Stimulated activated CD8-positive, alpha-beta memory T cell treated with anti-CD3 and anti-CD28 coated beads, Interleukin-4, amount 100 ng/mL, for 4 hours (primary cell): ENCODE measurements at places on chromosomes 4 and X.

- DNase-seq = no peak
Measured at GRCh38 chrX:72038016-72038415, 93.7 kb downstream of the RTL5 start.

GRCh38 chr4:87985097-87985886 is 9.8 kb downstream of the SPP1 start:
- DNase-seq = no peak

GRCh38 chrX:3425031-3425430 is 78.6 kb upstream of the MXRA5 start:
- DNase-seq = no peak

DNA sequence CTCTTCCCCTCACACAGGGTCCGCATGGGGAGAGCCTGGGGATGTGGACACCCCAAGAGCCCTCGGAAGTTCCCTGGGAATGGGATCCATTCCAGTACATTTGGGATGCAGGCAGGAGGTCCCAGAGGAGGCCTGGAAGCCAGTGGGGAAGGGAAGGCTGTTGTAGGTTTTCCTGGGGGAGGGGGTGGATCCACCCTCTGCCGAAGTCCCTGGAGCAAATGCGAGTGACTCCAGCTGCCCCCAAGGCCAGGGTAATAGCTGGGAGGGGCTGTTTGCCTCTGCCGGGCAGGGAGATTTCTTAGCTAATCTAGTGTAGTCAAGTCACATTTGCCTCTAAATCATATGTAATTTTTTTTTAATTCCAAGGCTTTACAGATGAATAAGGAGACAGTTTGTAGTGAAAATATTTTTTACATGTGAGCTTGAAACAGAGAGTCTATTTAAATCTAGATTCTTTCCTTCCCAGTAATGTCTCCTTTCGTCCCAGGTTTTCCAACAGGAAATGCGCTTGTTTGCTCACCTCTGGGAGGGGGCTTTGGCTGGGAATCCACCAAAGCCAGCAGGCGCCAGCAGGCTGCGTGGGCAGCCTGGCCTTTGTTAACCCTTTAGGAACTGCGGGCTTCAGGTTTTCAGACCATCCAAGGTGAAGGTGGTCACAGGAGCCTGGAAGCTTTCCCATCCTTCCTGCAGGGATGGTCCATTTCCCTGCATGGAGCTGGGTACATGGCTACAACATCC is 26.8 kb downstream of the SH3TC1 start:
- DNase-seq = no peak

GRCh38 chr4:127261476-127261875 is 371.3 kb upstream of the INTU start:
- DNase-seq = no peak

GRCh38 chrX:99705701-99706100 is 704.4 kb downstream of the PCDH19 start:
- DNase-seq = no peak

- DNase-seq = no peak
Measured at GRCh38 chr4:172830295-172830764, 338.3 kb upstream of the GALNT7 start.

GRCh38 chr4:113024388-113024787 is 25.1 kb upstream of the ANK2 start:
- no peak for DNase-seq

GRCh38 chrX:77776659-77777058 is 9.4 kb downstream of the ATRX start:
- DNase-seq = no peak

DNA sequence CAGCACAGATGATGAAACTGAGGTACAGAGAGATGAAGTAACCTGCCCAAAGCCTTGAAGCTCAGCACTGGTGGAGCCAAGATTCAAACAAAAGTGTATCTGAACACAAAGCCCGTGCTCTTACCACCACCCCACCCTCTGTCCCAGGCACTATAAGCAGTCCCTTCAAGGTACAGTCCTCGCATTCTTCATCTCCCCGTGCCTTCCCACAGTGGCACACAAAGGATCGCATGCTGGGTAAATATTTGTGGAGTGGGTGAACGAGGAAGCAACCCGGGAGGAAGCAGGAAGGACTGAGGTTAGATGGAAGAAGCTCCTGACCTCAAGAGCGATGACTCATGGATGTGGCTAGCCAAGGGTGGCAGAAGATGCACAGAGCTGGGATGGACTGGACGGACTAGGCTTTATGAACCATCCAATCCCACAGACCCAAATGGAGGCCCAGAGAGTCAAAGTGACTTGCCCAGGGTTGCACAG is 18.4 kb downstream of the IQSEC2 start:
- no peak for DNase-seq

DNA sequence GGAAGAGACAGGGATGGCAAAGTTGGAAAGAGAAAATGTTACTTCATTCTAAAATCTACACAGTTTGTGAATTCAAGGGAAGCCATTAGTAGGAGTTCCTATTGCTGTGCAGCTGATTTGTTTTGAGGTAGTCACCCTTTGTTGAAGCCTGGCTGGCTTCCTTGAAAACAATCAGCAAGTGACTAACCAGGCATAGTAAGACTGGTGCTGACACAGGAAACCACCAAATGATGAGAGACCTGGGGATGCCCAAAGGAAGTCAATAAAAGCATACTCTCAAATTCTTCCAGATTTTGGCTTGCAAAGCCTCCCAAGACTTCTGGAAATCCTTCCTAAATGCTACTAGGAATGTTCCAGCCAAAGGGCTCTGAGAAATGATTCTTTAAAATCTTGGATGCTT is 23.9 kb upstream of the PRDM8 start:
- peak; percentile 27 for DNase-seq

DNA sequence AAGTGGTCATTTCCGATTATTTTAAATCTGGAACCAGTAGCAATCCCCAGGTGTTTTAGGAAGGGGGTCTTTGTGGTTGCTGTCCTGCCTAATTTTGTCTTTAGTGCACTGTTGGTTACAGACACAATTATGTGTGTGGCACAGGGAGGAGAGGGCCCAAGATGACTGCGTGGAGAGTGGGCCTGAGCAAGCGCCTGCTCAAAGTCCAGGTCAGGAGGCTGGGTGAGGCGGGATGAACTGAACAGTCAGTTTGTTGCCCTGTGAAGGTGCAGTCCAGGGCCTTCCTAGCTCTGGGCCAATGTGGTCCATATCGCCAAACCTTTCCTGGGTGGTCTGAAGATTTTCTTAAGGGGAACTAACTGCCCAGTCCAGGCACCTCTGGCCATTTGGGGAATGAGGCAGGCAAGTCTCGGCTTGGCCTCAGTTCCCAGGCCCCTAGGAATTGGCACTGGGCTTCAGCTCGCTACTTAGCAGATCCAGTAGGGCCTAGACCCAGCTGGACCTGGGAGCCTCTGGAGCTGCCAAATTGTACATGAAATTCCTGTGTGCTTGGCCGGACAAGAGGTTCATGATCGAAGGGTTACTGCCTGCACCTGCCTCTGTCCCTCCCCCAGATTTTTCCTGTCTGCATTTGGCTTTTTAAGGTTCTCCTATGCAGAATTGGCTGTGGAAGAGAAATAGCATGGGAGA is 47.6 kb downstream of the ANAPC4 start:
- no peak for DNase-seq

GRCh38 chrX:1051421-1051820 is 161.0 kb downstream of the CRLF2 start:
- no peak for DNase-seq

GRCh38 chr4:187541666-187542065 is 453.9 kb upstream of the ZFP42 start:
- DNase-seq = no peak

DNA sequence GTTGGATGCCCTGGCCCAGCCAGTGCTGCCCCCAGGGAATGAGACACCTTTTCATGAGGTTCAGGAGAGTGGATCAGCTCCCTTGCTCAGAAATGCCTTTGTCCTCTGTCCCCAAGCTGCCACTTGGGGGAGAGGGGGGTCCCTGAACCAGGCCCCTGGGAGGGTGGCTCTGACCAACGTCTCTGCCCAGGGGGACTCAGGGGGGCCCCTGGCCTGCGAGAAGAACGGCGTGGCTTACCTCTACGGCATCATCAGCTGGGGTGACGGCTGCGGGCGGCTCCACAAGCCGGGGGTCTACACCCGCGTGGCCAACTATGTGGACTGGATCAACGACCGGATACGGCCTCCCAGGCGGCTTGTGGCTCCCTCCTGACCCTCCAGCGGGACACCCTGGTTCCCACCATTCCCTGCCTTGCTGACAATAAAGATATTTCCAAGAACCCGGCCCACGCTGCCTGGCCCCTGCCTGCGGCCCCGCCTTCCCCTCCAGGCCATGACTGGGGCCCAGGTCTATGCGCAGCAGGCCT is 7.3 kb downstream of the HGFAC start:
- no peak for DNase-seq

DNA sequence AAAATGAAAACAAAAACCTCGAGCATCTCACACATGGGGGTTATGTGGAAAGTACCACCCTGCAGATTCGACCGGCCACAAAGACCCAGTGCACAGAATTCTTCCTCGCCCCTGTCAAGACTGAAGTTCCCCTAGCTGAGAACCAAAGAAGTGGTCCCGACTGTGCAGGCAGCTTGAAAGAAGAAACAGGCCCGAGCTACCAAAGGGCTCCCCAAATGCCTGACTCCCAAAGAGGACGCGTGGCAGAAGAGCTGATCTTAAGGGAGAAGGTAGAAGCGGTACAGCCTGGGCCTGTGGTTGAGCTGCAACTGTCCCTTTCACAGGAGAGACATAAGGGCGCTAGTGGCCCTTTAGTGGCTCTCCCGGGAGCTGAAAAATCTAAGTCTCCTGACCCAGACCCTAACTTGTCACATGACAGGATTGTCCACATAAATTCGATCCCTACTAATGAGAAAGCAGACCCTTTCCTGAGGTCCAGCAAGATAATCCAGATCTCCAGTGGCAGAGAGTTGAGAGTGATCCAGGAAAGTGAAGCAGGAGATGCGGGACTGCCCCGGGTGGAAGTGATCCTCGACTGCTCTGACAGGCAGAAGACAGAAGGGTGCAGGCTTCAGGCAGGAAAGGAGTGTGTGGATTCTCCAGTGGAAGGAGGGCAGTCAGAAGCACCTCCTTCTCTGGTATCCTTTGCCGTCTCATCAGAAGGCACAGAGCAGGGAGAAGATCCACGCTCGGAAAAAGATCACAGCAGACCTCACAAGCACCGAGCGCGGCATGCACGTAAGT is 108.8 kb upstream of the MYOZ2 start:
- DNase-seq = no peak

GRCh38 chr4:83139514-83140156 is 25.1 kb upstream of the PLAC8 start:
- no peak for DNase-seq

GRCh38 chr4:21778702-21779101 is 169.9 kb downstream of the KCNIP4 start:
- no peak for DNase-seq

GRCh38 chr4:153005899-153006381 is 69.8 kb downstream of the FHDC1 start:
- DNase-seq = no peak

GRCh38 chr4:7771056-7771455 is 168.6 kb downstream of the AFAP1 start:
- DNase-seq = peak; percentile 19

GRCh38 chr4:149398993-149399392 is 416.6 kb downstream of the IQCM start:
- no peak for DNase-seq

- DNase-seq = no peak
Measured at GRCh38 chr4:128512161-128512560, 224.5 kb upstream of the PGRMC2 start.

DNA sequence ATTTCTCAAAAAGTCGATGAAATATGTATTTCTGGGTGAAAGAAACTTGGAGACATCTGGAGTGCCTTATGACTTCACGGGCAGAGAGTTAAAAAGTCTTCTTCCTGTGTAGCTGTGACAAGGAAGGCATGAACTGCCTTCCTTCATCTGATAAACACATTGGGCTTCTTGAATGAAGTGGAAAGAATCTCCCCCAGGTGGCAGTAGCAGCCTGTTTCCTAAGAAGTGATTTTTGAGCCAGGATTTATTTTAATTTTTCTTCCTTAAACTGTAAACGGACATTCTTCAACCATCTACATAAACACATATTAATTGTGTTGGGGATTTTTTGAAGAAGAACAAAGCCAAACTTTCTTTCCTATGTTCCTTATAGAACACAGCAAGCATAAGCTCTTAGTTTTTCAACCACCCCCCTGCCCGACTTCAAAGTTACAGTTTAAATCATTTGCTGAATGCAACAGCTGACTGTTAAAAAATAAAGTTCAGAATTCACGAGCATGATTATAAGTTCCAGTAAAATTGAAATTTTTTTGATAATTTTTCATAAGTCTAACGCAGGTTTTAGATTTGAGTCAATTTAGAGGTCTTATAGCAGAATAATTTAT is 980 bp upstream of the GIMD1 start:
- no peak for DNase-seq

- no peak for DNase-seq
Measured at GRCh38 chr4:7569810-7570783, 135.4 kb upstream of the PSAPL1 start.

GRCh38 chrX:69562904-69563578 is 52.9 kb upstream of the EDA start:
- DNase-seq = no peak

DNA sequence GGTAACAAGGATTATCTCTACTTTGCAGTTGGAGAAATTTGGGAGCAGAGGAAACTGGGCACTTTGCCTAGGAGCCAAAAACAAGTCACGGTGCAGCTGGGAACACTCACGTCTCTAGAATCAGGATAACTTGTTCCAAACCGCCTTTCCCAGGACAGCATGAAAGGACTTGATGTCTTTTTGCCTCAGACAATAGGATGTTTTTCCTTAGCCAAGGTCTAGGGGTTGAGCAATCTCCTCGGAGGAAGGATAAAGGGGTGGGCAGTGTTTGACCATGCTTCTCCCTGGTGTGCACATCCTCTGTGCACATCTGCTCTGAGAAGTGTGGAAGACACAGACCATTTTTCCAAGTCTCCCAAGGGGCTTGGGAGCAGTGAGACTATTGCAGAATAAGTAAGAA is 1.7 kb upstream of the SPARCL1 start:
- no peak for DNase-seq

DNA sequence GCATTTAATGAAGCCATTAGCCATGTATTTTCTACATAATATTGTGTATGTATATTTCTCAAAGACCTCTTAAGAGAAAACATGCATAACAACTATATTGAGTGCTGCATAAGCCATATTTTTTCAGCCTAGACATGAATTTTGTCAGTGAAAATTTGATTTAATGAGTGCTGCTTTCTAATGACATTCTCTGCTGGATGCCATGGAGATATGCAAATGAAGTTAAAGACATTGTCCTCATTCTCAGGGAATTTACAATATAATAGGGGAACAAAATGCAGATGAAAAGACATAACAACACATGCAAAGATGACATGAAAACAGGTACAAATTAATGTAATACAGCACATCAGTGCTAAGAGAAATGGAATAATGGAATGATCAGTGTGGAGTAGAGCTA is 118.7 kb downstream of the ATOH1 start:
- DNase-seq = no peak

DNA sequence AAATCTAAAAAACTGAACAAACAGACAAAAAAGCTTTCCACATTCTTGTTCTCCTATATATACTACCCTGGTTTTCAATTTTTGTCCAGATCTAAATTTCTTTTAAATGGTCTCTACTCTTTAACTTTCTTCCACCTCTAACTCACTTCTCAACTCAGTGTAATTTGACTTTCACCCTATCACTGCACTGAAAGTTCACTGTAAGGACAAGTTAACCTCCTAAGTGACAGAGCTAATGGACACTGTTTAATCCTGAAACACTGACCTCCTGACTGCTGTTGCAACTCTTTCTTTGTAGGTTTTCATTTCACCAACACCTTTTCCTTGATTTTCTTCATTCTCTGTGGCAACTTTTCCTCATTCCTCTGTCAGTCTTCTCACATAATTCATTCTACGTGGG is 50.0 kb downstream of the ATOH1 start:
- DNase-seq = no peak
